Transverse colon (tissue), 4 donors: ENCODE measurements at places on chromosomes 12 and 14. TPM values are rescaled to one million over a fixed set of nuclear protein-coding genes. Genes with fewer than 3 reads are reported as not detected.

- H3K27me3 ChIP-seq = no peaks in the 10 kb centered on the region
- H3K27ac ChIP-seq = peak overlapping the region; percentile 68
- no peak for DNase-seq
- peak overlapping the region; percentile 10 for H3K4me3 ChIP-seq
- H3K4me1 ChIP-seq = peaks cover 70% of the 10 kb centered on the region
Measured at GRCh38 chr12:54285150-54286041, 4.9 kb downstream of the HNRNPA1 start.

DNA sequence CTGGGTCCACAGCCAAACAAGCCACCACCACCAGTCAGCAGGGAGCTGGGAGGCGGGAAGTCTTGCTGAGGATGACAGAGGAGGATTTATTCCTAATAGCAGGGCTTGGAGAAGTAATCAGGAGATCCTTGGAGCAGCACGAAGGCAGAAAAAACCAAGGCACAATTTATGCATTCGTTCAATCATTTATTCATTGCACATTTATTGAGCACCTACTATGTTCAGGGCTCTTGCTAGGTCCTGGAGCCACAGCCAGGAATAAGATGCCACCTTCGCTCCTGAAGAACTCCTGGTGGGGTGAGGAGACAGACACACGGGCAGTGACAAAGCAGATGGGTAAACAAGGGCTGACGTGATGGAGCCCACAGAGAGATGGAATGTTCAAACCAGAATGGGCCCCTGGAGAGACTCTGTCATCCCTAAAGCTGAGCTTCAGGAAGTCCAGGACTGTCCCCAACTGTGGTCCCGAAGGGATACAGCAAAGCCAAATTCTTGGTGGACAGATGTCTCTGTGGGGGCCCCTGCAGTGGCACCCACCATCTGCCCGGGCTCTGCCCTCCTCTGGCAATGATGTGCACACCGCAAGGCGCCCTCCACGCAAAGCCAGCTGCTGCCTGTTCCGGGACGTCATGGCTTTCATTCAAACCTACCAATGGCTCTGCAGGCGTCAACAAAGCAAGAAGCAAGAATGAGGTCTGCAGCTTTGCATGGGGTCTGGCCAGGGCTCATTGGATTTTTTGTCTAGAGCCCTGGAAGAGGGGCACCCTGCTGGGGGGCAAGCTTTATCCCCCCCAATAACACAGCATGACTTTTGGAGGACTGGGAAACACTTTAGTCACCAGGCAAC is 3.0 kb upstream of the TESC start:
- no peaks in the 10 kb centered on the region for H3K36me3 ChIP-seq
- peaks cover 57% of the 10 kb centered on the region for H3K27me3 ChIP-seq
- no peak overlapping the region for H3K27ac ChIP-seq
- H3K4me1 ChIP-seq = peaks cover 4% of the 10 kb centered on the region
- no peak for DNase-seq

GRCh38 chr14:71597955-71598660 is 334.1 kb upstream of the RGS6 start:
- H3K27me3 ChIP-seq = no peaks in the 10 kb centered on the region
- H3K27ac ChIP-seq = no peak overlapping the region
- no peak overlapping the region for H3K4me3 ChIP-seq
- H3K36me3 ChIP-seq = no peaks in the 10 kb centered on the region

C12orf42 gene
- not detected for total RNA-seq

LAG3 gene
- total RNA-seq = 0.68 TPM
